Aorta (tissue), 5 donors: ENCODE measurements at places on chromosomes 13 and 19. TPM values are rescaled to one million over a fixed set of nuclear protein-coding genes. Genes with fewer than 3 reads are reported as not detected.

DNA sequence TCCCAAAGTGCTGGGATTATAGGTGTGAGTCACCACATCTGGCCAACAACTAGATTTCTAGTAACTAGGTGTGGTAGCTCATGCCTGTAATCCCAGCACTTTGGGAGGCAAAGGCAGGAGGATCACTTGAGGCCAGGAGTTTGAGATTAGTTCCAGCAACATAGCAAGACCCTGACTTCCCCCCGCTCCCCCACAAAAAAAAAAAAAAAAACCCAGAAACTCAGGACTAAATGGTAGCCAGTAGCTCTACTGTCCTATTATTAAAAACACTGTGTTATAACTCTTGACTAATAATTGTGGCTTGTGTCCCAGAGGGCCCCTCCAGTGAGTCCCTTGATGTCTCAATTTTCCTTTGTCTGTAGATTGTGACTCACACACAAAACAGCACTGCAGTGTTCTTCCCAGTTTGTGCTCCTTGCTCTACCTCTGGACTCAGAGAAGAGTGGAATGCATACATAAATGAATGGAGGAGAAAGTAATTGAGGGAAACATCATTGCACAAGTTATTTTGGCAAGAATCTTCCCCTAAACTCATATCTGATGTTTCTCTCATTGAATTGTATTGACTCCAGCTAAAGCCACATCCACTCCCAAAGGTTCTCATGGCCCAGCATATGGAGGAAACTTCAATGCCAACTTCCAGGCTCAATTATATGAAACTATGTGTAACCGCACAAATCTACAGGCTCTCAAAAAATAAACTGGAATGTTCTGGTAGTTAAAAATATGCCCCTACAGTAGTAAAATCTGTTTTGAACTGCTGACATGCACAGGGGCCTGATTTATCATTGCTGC is 8.8 kb downstream of the TPT1 start:
- H3K4me1 ChIP-seq: peaks cover 18% of the 10 kb centered on the region
- peaks cover 3% of the 10 kb centered on the region for H3K36me3 ChIP-seq
- H3K27me3 ChIP-seq: no peaks in the 10 kb centered on the region
- no peak overlapping the region for H3K27ac ChIP-seq
- H3K4me3 ChIP-seq: no peak overlapping the region
- DNase-seq: no peak

DNA sequence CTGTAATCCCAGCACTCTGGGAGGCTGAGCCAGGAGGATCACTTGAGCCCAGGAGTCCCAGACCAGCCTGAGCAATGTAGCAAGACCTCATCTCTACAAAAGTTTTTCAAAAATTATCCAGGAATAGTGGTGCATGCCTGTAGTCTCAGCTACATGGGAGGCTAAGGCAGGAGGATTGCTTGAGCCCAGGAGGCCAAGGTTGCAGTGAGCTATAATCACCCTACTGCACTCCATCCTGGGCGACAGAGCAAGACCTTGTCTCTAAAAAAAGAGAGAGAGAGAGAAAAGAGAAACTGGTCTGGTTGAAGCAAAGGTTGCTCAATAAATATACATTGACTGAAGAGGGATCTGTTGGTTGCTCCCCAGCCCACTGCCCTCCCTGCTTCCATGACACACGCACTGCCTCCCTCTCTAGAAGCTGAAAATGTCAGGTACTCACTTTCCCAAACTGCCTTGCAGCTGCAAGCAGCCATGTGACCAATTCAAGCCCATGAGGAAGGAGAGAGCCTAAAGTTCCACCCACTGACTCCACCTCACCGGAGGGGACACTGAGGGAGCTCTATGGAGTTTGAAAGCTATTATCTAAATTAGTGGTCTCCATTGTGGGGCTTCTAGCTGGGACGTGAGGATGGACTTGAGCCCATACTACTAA is 14.0 kb downstream of the CEACAM16 start:
- no peaks in the 10 kb centered on the region for H3K4me1 ChIP-seq
- no peak overlapping the region for H3K27ac ChIP-seq
- H3K4me3 ChIP-seq: no peak overlapping the region
- no peak for DNase-seq
- no peaks in the 10 kb centered on the region for H3K27me3 ChIP-seq

Gene TTC9B
- total RNA-seq: not detected

- peaks cover 15% of the 10 kb centered on the region for H3K36me3 ChIP-seq
- no peak for DNase-seq
- H3K27me3 ChIP-seq: no peaks in the 10 kb centered on the region
- H3K4me3 ChIP-seq: no peak overlapping the region
- no peaks in the 10 kb centered on the region for H3K4me1 ChIP-seq
These were observed 15.6 kb upstream of the ZNF763 start for GRCh38 chr19:11949201-11949600.

DNA sequence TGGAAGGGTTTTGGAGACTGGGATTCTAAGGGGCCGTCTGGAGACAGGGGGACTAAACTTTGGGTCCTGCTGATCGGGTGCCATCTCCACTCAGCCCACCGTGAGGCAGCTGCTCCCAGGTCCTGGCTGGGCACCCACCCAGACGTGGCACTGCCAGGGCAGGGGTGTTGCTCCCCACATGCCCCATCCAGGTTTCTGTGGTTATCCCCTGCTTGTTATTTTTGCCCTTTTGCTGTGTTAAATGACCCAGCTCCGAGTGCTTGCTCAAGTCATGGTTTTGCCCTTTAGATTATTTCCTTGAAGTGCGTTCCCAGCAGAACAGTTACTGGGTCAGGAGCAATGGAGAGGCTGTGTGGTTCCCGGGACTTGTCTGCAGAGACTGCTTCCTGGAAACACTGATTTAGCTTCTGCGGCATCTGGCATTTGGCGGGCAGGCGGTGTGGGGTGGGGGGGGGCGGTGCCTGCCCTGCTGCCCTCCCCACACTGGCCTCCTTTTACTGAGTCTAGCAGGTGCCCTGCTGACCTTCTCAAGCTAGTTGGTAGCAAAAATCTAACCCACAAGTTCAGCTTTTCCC is 1.9 kb downstream of the RAB11B start:
- no peaks in the 10 kb centered on the region for H3K4me1 ChIP-seq
- no peak overlapping the region for H3K4me3 ChIP-seq
- no peaks in the 10 kb centered on the region for H3K36me3 ChIP-seq
- DNase-seq: no peak

GRCh38 chr13:73740666-73741065 is 393.5 kb downstream of the KLF12 start:
- H3K27ac ChIP-seq: no peak overlapping the region
- DNase-seq: no peak
- H3K4me1 ChIP-seq: peaks cover under 1% of the 10 kb centered on the region
- peak overlapping the region; percentile 20 for H3K4me3 ChIP-seq

GRCh38 chr13:27631156-27631555 is 9.5 kb downstream of the POLR1D start:
- no peak overlapping the region for H3K4me3 ChIP-seq
- no peak for DNase-seq
- no peaks in the 10 kb centered on the region for H3K27me3 ChIP-seq
- no peaks in the 10 kb centered on the region for H3K36me3 ChIP-seq
- H3K4me1 ChIP-seq: no peaks in the 10 kb centered on the region

- DNase-seq: no peak
- no peaks in the 10 kb centered on the region for H3K36me3 ChIP-seq
- H3K27me3 ChIP-seq: no peaks in the 10 kb centered on the region
- no peak overlapping the region for H3K27ac ChIP-seq
These were observed 292.6 kb downstream of the TDRD3 start for GRCh38 chr13:60689571-60689970.
